ENCODE measurements at places on chromosomes 16 and 17. TPM values are rescaled to one million over a fixed set of nuclear protein-coding genes. Genes with fewer than 3 reads are reported as not detected.
A peak's percentile ranks its signal among the peaks of the same experiment; 100 is the strongest.

GRCh38 chr17:42598905-42599304 is 10.3 kb downstream of the RETREG3 start:
- H3K4me3 ChIP-seq: no peak overlapping the region
- peaks cover 2% of the 10 kb centered on the region for H3K4me1 ChIP-seq
- DNase-seq: no peak
- no peak overlapping the region for H3K27ac ChIP-seq
- no peaks in the 10 kb centered on the region for H3K27me3 ChIP-seq

DNA sequence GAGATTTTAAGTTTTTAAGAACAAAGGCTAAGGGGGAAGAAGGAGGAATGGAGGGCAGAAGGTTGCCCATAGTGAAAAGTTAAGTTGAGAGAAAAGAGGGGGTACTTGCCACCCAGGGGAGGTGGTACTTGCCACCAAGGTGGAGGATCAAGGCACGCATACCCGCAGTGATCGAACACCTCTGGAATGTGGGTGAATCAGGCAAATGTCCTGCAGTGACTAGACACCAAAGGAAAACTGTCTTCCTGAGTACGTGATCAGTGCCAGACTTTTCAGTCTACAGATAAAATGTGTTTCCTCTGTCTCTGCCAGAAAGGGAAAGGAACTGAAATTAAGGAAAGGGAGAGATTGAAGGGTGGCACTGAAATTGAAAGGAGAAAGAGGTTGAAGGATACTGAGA is 2285.3 kb downstream of the TP53TG3F start:
- no peak for DNase-seq
- no peak overlapping the region for H3K4me3 ChIP-seq
- H3K27me3 ChIP-seq: peaks cover 13% of the 10 kb centered on the region

DNA sequence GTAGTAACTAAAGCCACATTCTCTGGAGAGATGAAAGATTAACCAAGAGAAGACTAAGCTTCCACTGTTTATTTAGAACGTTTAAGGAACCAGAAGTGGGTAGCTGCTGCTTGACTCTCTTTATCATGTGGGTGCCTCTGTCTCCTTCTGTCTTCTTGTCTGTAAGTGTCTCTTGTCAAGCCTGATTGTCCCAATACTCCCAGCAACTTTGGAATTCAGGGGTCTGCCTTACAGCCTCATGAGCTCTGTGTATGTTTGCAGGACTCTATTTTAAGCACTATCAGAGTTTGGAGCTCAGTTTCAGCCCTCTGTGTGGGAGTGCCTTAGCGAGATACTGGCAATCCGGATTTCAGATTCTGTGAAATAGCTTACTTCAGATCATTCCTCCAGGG is 29.3 kb upstream of the SPACA3 start:
- H3K4me1 ChIP-seq: no peaks in the 10 kb centered on the region

DNA sequence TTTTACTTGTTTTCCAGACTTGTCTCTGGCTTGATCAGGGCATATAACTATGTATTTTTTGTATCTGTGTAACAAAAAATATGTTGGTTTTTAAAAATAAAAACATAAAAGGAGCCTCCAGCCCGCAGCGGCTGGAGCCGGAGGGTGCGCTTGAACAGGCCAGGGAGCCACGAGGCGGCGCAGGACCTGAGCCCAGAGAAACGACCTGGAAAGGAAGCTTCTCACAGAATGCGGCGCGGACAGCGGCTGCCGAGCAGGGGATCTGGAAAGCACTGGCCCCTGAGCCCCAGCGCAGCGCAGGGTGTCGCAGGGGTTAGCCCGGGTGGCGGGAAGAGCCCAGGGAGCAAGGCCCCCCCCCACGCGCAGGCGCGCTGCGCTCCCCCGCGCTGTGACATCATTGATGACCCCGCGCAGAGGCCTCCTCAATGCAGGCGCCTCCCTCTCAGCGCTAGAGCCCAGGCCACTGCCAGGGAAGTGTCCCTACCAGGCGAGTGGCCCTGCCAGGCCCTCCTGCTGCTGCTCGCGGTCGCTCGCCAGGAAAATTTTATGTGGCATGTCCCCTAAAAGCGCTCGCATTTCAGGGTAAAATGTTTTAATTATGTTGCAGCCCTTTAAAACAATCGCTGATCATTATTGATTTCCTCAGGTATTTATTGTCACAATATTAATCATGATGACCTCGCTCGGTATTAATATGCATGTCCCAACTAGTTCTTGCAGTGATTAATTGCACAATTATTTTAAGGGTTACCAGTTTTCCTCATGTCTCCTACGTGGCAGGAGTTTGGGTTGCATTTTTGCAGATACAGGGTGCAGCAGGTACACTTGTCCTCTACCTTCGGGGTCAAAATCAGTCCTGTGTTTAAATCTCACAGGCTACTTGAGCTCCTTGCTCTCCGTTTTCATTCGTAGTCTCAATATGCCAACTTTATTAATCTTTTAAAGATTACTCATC is 134.2 kb downstream of the USP22 start:
- H3K27me3 ChIP-seq: no peaks in the 10 kb centered on the region
- no peak overlapping the region for H3K4me3 ChIP-seq
- peak; percentile 89 for DNase-seq
- H3K4me1 ChIP-seq: peaks cover 2% of the 10 kb centered on the region

DNA sequence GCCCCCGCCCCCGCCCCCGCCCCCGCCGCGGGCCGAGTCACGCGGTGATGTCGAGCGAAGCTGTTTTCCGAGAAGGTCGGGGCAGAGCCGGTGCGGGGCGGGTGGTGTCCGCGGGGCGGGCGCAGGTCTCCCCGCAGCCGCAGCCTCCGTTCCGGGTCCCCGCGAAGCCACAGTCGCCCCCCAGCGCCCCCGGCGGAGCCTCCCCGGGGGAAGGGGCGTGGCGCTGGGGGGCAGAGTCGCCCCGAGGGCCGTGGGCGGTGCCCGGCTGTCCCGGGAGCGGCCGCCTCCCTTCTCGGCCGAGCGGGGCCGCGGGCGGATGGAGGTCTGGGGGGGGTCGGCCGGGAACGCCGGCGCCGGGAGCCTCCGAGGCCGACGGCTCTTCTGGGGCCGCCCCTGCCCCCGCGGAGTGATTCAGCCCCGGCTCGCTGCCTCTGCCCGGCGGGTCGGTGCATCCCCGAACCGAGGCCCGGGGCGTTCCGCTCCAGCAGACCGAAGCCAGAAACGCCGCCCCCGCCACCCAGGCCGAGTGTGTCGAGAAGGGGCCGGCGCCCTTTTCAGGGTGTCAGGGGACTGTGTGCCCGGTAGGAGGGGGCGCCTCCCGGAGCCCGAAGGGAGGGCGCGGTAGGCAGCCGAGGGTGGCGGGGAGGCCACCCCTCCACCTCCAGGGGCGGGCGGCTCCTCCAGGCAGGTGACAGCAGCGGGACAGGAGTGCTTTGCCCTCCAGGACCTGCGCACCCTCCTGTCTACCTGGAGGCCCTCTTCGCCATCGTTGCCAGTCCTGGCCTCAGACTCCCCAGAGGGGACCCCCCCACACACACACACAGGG is 1.7 kb downstream of the METRNL start:
- H3K27me3 ChIP-seq: peaks cover 19% of the 10 kb centered on the region
- no peak overlapping the region for H3K27ac ChIP-seq
- peaks cover 2% of the 10 kb centered on the region for H3K4me1 ChIP-seq
- H3K4me3 ChIP-seq: peak overlapping the region; percentile 88
- no peak for DNase-seq

DNA sequence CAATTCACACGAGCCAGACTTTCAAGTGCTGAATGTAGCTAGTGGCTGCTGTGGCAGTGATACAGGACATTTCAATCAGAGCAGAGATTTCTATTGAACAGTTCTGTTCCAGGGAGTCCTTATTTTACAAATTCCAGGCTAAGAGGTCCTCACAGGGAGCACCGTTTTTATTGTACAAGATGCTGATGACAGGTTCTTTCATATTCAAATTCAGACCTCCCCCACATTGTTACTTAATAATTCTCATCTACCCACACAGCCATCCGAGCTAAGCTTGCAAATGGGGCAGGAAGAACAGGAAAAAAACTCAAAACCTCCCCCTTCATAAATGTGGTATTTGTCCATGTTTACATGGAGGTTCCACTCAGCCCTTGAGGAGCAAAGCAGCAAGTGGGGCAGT is 9.8 kb downstream of the GABARAPL2 start:
- H3K27me3 ChIP-seq: peaks cover 2% of the 10 kb centered on the region
- H3K36me3 ChIP-seq: peaks cover 60% of the 10 kb centered on the region
- DNase-seq: no peak

The GRAP gene
- total RNA-seq: 50.2 TPM

The VTN gene
- total RNA-seq: not detected

The TXNDC17 gene
- 94.2 TPM for total RNA-seq

All from endothelial cell (in vitro differentiated cells).